ENCODE measurements at places on chromosomes 3 and 15.

DNA sequence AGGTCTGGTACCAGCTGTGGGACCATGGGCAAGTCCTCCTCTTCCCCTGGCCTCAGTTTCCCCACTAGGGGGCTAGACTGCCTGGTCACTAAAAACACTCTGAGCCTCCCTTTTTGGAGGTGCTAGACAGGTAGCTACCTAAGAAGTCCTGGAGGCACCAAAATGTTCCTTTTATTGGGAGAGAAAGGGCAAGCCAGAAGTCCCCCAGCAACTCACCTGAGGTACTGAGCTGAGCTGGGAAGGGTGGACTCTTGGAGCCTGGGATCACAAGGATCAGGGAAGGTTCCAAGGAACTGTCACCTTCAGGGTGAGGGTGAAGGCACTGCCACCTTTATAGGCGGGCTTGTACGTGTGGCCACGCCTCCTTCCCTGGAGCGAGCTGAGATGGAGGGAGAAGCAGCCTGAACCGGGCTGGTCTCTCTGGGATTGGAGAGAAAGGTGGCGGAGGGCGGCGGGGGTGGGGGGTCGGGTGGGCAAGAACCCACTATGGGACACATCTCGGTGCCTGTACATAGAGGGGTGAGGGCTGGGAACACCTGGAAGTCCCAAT lies at the start of gene CYP1A1:
Gene CYP1A1, minus strand, starts transcription at position 304 of the 550 bp plus-strand sequence. CDS start 2,431 bp downstream, outside the sequence.
- DNase-seq: peak; percentile 15

- DNase-seq: no peak
Measured at GRCh38 chr3:27281671-27282150, 87.5 kb downstream of the NEK10 start.

GRCh38 chr3:71714595-71714994 lies 10.6 kb downstream of the EIF4E3 start:
- no peak for DNase-seq

DNA sequence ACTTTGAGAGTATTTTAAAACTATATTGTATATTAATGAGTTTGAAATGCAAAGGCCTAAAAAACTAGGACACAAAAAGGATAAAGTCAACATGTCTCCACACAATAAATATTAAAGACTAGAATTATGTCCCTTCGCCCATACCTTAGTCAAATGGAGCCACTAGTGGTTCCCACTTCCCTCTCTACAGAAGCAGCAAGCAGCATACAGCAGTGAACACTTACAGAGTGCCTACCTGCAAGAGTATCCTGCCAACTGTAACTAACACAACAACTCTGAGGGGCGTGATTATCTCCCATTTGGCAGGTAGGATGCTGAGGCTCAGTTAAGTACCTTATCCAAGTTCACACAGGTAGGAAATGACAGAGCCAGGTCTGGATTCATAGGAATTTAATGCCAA lies 17.2 kb downstream of the DYNC1LI1 start:
- no peak for DNase-seq

GRCh38 chr3:58296269-58296668 lies 9.8 kb upstream of the RPP14 start:
- DNase-seq: no peak

- peak; percentile 71 for DNase-seq
Measured at GRCh38 chr3:134294302-134295280, 43.9 kb upstream of the RYK start.

- DNase-seq: no peak
Measured at GRCh38 chr3:33694944-33695343, 23.1 kb downstream of the CLASP2 start.

DNA sequence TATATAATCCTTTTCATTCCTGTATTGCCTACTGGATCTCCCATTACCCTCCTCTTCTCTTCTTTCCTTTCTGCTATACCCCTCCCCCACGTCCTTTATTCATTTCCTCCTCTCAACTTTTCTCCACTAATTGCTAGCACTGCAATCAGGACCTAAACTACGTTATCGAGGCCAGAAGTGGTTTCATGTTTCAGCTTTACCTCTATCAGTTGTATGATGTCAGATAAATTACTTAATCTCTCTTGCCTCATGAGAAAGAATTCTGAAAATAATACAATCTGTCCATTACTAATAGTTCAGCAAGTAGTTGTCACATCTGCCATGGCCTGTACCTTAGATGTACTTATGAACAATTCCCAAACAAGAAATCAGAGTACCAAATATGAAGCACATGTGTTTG lies 10.6 kb downstream of the POPDC2 start:
- DNase-seq: no peak
